C1 segment of cervical spinal cord (tissue), 14 donors: ENCODE measurements at places on chromosomes 2 and 18.

- DNase-seq, result no peak
Measured at GRCh38 chr2:168469281-168469988, 13.4 kb downstream of the CERS6 start.

- DNase-seq, result no peak
Measured at GRCh38 chr18:44744161-44745121, 63.8 kb downstream of the SETBP1 start.

DNA sequence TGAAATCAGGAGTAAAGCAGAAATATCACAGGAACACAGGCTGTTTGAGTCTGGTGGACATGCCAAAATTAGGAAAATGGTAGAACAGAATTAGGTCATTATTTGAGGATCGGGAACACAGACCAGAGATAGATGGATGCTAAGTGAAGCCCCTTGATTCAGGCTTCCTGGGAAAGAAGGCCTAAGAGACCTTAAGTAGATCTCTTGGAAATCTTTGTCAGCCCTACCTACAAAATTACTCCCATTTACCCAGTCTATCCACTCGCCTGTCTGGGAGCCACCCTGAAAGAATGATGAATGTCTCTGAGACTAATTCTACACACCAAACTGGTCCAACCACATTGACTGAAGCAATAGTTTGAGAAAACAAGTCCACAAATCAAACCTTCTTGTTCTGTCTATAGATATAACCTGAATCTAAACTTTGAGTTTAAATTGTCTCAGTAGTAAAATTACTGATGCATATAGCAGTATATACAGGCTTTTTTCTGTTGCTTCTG lies 36.6 kb upstream of the TANK start:
- DNase-seq, result no peak

DNA sequence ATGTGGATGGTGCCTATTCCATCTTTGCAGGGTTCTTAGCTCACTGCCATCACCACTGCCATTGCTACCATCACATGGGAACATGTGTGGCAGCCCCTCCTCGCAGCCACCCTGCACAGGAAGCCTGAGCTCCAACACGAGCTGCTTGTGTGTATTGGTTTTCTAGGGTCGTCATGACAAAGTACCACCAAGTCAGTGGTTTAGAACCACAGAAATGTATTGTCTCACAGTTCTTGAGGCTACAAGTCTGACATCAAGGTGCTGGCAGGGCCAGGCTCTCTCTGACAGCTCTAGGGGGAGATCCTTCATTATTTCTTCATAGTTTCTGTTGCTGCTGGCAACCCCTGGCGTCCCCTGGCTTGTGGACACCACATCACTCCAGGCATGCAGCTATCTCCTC lies 10.3 kb upstream of the IL1R2 start:
- no peak for DNase-seq

DNA sequence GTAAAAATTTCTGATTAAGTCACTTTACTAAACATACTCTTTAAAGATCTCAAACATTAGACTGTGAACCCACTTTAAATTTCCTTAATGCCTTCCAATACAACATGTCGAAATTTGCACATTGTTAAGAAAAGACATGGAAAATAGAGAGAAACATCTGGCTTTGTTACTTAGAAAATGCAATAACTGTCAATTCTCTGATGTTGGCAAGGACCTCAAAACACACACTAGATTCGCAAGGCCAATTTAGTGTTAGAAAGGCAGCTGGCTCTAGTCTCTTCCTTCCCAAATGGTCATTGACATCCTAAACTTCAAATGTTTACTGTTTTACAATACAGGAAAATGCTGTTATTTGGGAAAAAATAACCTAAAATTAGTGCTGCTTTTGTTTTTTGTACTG lies 110.6 kb downstream of the UPP2 start:
- no peak for DNase-seq

GRCh38 chr2:122062506-122062905 lies 307.1 kb downstream of the TSN start:
- no peak for DNase-seq

DNA sequence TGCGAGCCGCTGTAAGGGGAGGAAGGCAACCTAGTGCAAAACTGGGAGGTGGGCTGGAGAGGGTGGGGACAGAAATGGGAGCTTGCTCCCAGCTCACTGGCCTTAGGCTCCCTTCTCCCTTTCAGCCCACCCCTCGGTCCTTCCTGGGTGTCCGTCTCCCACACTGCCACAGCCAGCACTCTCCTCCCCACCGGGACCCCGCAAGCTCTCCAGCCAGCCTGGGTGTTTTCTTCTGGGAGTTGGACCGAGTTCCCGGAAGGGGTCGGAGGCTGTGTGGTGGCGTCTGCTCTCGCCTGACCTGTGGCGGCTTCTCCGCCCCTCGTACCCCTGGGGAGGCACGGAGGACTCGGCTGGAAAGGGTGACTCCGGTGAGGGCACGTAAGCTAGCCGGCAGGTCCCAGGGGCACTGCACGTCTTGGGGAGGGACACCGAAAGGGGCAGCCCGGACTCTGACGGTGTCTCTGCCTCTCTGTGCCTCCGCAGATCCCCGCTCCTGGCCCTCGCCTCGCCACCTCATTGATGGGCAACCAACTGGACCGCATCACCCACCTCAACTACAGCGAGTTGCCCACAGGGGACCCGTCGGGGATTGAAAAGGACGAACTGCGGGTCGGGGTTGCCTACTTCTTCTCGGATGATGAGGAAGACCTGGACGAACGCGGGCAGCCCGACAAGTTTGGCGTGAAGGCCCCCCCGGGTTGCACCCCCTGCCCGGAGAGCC lies 1.1 kb downstream of the LRATD1 start:
- no peak for DNase-seq

- no peak for DNase-seq
Measured at GRCh38 chr18:72672364-72673184, 128.4 kb upstream of the CBLN2 start.

GRCh38 chr2:235468978-235469655 lies 24.7 kb upstream of the AGAP1 start:
- peak; percentile 23 for DNase-seq

GRCh38 chr2:190563646-190564045 lies 29.1 kb upstream of the NEMP2 start:
- DNase-seq, result no peak

- no peak for DNase-seq
Measured at GRCh38 chr2:182015334-182016109, 29.9 kb downstream of the PPP1R1C start.

- DNase-seq, result no peak
Measured at GRCh38 chr2:8457699-8458502, 224.0 kb upstream of the ID2 start.

- no peak for DNase-seq
Measured at GRCh38 chr2:226763320-226763719, 36.3 kb downstream of the IRS1 start.

- DNase-seq, result no peak
Measured at GRCh38 chr2:232854082-232854481, 16.0 kb upstream of the SNORC start.

DNA sequence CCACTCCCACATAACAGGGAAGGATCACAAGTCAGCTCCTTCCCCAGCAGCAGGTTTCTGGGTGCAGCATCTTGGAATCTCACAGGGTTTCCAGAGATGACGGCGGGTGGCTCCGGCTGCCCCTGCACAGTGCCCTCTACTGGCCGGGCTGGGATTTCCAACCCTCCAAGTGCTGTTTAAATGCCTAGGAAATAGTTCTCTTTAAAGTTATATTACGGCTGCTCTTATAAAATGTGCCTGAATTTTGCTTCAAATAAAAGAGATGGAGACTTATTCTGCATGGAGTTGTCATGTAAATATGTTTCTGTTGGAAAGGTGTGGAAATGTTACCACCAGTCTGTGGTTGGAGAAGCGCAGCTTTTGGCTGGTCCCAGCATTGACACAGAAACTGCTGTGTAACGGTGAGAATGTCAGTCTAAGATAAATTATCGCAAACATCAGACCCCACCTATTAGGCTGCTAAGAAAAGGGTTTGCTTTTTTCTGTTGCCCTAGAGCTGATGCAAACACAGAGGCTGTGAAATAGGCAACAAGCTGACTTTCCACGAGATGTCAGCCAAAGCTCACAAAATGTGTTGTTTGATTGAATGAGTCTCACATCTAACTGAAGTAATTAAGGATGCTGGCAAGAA lies 3.3 kb upstream of the HJURP start:
- no peak for DNase-seq

DNA sequence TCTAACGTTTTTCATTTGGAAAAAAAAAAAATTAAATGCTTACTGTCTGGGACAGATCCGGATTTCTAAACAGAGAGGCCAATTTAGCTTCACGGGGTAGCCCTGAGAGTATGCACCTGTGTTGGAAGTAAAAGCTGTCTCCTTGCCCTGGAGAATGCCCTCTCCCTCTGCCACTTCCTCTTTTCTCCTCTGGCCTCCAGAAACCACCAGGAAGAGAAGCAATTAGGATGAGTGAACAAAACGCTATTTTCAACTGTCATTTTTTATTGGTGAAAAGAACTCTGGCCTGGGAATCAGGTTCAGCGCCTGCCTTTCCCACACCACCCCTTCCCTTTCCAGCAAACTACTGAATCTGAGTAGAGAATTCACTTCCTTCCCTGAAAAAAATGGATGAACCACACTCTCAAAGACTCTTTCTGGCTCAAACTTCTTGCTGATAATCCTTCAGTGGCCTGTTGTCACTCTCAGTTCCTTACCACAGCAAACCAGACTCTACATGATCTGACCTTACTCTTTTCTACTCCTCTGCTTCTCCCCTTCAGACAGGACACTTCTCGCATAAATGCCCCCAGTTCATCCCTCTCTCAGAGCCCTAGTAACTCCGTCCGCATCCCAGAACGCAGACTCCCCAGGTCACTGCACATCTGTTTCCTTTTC lies 29.8 kb downstream of the KLF7 start:
- DNase-seq, result no peak

- no peak for DNase-seq
Measured at GRCh38 chr18:76468345-76469304, 26.4 kb downstream of the ZNF516 start.

DNA sequence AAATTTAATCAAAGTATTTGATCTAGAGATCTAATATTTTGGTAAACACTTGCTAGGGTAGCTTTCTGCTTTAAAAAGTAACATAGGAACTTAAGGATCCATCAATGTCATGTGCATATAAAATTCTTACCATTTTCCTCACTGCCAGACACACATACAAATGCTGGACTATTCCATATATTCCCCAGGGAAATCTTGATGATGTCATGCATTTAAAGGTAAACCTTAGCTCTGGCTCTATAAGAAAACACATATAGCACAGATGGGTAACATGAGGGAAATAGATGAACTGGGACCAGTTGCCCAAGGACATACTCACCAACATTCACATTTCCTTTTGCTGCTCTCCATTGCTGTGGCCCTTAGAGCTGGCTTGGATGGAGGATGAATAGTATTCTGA lies 79.1 kb upstream of the FMNL2 start:
- DNase-seq, result no peak
